ENCODE measurements at places on chromosomes 12 and 14.

GRCh38 chr12:32826807-32827412, 69.7 kb downstream of the PKP2 start:
- DNase-seq, result no peak

GRCh38 chr12:46647034-46647433, 178.8 kb downstream of the SLC38A4 start:
- DNase-seq, result no peak

GRCh38 chr14:61644834-61645233, 50.5 kb upstream of the HIF1A start:
- no peak for DNase-seq

DNA sequence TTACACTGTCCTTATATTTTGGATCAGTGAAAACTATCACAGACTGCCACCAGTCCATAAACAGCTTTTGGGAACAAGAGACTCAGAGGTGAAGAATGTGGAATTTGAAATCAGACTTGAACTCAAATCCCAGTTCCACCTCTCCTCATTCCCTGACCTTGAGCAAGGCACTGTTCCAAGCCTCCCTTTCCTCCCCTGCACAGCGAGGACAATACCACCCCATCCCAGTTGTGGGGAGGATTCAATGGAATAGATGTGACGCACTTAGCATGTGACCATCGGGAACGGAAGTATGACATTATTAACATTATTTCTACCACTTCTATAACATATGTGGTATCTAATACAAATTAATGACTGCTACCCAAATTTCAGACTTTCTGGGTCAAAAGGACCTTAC, 63.5 kb downstream of the DPF3 start:
- DNase-seq, result no peak

GRCh38 chr14:54762296-54762695, 140.3 kb downstream of the GCH1 start:
- no peak for DNase-seq

- no peak for DNase-seq
Measured at GRCh38 chr12:62627181-62627580, 160.6 kb downstream of the MON2 start.

- no peak for DNase-seq
Measured at GRCh38 chr12:19624491-19624890, 185.2 kb downstream of the AEBP2 start.

DNA sequence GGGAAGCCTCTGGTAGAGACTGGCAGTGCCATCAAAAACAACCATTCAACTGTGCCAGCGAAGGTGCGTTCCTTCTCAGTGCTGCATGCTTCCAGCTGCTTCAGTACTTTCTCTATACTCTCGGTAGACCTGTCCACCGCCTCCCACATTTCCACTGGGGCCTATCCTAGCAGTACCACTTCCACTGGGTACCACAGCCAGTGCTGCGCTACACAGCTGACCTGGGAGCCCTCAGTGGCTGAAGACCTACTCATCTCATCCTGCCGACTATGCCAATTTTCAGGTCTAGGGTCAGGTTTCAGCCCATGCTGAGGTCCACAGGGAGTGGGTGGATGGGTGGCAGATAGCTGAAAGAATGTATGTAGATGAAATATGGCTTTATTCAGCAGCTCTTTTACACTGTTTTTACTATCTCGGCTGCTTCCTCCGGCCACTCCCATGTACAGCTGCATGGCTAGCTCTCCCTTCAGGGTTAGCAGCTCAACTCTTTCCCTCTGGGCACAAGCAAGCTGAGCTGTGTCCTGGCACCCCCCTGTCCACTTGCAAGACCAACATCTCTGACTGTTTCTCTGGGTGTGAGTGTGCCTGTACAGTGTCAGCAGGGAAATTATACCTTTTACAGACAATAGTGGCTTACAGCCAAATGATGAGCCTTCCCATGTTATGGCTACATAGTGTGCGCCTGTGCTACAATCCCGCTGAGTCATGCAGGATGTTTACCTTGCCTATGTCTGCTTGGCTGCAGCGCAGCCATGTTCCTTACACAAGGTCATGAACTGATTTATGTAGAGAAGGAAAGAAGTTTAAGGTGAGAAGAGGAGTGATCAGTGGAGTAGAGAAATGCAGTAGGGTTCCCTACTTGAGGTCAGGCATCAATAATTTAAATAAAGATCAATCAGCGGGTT, 125.7 kb upstream of the DDHD1 start:
- no peak for DNase-seq

DNA sequence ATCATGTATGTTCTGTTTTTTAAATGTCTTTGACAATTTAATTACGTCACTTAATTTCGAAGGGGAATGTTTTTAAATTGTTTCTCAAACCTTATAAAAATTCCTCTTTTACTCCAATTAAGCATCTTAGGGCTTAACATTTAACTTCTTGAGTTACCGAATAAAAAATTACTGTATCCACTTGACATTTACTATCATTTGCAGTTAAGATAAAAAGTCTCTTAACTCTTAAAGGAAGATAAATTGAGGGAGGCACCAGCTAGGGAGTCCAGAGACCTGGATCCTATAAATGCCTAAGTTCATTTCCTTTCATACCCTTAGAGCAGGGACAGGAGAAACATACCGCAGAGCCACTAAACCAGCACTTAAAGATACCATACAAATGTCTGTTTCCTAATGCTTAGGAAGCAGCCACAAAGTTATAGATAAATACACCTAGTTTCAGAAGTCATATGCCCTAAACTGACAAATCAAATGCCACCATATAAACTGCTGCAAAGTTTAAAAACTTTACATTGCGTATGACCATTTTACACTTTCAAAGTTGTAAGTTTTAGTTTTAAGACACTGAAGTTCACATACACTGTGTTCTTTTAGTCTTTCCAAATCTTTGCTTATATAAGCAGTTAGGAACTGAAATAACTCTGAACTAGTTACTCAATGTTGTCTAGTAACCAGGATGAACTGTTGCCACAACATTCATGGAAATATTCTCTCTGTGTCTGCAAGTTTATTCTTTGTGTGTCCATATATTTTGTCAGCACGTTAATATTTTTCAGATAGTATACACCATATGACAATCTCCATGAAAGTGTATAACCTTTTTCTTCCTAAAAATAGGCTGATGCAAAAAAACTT, 71.2 kb downstream of the GALNT4 start:
- DNase-seq, result no peak

DNA sequence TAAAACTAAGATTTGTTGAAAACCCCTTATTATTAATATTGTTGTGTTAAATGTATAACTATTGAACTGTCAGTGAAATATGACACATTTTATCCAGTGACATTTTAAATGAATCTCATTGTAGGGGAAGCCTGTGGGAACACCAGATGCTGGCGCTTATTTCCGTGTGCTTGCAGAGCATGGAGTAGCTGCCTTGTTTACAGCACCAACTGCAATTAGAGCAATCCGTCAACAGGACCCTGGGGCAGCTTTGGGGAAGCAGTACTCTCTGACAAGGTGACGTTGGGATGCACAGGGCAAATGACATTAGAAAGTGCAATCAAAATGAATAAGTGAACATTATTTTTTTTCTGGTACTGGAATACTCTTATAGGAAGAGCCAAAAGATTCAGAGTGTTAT, 96.8 kb downstream of the ACSS3 start:
- DNase-seq, result no peak

DNA sequence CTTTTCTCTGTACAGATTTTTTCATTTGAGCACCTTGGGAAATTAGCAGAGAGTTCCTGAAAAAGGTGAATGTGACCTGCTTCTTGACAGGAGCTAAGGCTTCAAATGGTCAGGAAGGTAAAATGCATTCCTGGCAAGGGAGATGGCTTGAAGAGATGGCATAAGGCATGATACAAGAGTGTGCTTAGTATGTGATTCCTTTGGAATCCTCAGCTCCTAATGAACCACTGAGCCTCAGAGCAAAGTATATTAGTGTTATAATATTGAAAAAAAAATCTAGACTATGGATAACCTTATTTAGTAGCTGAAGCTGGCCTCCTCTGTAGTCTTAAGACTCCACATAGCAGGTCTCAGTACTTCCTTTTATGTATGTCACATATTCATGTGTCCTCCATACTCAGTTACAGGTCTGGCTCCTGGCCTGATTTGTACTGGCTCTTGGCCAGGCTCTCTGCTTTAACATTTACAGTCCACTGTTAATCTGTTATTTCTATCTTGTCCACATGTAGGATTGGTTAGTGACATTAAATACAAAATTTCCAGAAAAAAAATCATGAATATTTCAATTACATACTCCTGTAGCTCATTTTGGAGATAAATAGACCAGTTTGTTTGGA, 17.9 kb downstream of the TOGARAM1 start:
- no peak for DNase-seq

GRCh38 chr14:64761441-64762043, 57.3 kb downstream of the PLEKHG3 start:
- no peak for DNase-seq

DNA sequence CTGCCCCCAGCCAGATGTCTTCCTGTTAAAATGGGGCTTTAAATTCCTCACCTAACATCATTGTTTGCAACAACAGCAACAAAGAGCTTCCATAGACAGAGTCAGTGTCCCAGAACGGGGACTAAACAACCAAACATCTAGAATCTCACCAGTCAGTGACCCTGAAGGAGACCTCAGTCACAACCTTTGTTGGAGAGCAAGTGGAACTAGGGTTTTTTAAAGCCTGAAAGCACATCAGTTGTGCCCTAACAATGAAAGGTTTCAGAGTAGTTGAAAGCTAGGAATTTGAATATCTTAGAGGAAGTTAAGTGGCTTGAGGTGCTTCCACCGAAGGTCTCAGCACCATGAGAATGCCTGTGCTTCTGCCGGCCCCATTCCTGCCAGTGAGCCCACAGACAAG, 5.0 kb upstream of the ALDH2 start:
- DNase-seq, result no peak

DNA sequence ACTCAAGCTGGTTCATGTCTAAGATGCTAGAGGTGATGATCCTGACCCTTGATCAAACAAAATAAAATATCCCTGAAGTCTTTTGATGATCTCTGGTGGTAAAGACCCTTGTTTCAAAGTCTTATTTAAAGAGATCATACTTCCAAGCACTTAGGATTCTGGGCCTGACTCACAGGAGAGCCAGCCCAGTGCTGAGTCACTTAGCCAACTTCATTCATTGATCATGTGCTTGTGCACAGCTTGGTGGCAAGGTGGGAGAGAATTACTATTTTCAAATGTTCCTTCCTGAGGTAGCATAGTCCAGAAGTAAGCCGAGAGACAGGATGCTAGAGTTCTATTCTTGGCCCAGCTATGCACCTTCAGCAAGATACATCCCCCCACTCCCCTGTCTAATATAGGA, 40.6 kb downstream of the SCN8A start:
- no peak for DNase-seq

GRCh38 chr12:93186131-93186530, 191.6 kb upstream of the NUDT4 start:
- no peak for DNase-seq

DNA sequence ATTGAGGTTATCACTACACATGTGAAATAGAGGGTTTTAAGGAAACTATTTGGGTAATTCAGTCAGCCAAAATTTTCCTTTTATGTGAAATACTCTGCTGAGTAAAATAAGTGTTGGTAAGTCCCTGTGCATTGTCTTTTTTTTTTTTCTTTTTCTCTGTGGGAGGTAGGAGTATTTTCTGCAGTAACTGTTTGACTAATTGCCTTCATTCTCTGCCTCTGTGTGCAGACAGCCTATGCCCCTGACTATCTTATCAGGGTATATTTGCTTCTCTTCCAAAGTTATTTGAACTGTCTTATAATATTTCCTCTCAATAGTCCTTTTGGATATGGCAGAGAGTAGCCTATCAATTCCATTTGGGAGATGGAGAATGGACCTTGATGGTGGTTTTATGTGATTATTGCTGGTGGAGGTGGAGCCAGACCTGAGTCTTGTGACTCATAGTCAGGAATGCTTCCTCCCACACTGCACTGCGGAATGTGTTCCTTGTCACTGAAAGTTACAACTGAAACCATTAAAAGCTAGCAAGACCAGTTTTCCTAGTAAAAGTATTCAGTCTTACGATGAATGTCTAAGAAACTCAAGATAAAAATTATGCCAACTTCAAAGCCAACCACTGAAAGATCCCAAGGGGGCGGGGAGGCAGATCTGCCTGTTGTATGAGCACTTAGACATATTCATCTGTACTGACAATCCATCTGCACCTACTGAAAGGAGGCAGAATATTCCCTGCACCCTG, 40.9 kb upstream of the STXBP6 start:
- no peak for DNase-seq

GRCh38 chr14:91580876-91581577, 70.9 kb upstream of the PPP4R3A start:
- no peak for DNase-seq

DNA sequence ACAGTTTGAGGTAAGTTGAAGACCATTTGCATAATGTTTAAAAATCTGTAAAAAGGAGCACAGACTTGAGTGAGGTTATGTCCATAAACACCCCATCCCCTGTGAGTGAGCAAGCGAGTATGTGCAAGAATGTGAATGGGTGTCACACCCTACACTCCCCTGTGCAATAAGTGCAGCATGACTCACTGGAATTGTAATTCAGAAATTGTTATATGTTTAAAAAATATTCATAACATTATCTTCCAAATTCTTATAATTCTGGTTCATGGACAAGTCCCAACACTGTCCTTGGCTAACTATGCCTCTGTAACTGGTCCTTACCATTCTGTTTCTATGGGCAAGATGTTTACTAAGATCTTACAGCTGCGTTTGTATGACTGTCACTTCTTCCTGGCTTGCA, 207.8 kb upstream of the FAR2 start:
- DNase-seq, result no peak

- DNase-seq, result no peak
Measured at GRCh38 chr12:70049596-70050360, 193.5 kb upstream of the CNOT2 start.

DNA sequence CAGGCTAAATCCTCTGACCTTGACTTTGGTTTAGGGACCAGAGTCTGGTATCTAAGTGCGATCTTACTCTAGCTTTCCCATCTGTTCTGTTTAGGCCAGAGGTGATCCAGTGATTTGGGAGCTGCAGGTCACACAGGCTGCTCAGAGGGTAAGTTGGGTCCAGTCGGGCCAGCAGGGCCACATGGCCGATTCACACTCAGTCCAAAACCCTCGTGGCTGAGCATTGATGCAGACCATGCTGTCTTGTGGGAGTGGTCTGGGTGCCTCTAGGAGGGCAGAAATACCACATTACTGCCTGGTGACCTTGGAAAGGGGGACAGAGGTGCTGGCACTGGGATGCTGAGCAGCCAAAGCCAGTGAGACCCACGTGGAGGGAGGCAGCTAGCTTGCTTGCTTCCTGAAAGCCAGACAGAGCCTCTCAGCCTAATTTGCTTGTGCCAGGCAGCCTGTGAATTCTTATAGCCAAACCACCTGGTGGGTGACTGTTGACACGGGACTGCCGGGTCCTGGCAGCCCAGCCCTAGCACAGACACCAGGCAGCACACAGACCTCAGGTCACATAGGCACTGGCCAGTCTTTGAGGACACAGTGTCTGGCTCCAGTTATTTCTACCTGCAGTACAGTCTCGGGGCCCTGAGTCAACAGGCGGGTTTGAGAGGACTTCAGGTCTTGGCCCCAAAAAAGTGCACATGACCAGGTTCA, 31.7 kb downstream of the ESRRB start:
- DNase-seq, result no peak

- no peak for DNase-seq
Measured at GRCh38 chr14:105409364-105409763, 10.3 kb upstream of the MTA1 start.
